ENCODE measurements at places on chromosomes 2 and 18.

DNA sequence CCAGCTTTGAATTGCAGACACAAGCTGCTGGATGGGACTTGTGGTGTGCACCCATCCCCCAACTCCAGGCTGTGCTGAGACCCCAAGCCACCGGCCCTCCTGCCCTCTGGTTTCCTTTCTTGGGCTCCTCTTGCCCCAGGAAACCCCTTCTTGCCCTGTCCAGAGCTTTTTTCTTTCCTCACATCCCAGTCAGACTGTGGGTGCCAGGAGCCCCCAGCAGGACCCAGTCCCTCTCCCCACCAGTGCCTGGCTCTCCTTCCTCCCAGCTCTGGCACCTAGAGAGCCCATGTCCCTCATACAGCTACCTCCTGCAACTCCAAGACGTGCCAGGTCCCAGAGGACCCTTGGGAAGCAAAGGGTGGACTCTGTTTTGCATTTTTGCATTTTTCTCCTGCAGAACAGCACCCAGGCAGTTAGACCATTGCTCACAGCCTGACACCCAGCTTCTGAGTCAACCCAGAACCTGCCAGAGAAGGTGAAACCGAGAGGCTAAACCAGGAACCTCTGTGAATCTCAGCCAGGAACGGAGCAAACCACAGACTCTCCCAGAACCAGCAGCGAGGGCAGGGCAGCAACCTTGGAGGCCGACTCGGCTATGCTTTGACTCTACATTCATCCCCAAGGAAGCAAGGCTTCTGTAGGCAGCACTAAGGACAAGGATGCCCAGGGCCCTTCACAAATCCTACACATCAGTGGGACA lies 221.1 kb downstream of the ANAPC1 start:
- peak; percentile 43 for DNase-seq

DNA sequence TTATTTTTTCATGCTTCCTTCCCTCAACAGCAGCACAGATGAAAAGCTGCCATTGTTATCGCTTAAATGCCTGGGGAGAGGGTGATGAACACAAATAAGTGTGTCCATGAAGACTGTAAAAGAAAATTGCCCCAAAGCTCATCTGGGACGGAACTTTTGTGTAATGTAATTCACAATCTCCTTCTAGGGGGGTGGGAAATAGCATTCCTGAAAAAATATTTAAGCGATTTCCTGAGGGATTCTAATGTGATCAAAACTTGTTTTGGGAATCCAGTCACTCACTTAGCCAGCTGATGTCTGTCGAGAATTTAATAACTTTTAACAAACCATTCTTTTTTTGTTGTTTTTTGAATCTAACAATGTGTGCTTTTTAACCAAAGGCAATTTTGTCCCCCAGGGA lies 427.9 kb downstream of the PLCL1 start:
- no peak for DNase-seq

DNA sequence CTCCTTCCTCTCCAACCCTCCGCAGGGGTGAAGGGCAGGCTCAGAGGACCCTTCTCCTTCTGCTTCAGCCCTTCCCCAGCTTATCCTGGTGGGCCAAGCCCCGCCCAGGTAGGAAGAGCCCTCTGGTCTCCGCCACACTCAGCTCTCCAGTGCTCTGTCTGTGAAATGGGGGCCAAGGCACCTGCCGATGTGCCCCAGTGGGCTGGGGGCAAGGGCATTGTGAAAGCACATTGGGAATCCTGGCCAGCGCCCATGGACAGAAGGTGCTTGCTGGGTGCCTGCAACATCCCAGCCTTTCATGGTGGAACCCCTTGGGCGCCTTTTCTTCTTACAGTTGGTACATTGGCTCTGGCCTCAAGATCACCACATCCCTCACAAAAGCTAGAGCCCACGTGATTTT lies 150.8 kb downstream of the INHBB start:
- DNase-seq: no peak

DNA sequence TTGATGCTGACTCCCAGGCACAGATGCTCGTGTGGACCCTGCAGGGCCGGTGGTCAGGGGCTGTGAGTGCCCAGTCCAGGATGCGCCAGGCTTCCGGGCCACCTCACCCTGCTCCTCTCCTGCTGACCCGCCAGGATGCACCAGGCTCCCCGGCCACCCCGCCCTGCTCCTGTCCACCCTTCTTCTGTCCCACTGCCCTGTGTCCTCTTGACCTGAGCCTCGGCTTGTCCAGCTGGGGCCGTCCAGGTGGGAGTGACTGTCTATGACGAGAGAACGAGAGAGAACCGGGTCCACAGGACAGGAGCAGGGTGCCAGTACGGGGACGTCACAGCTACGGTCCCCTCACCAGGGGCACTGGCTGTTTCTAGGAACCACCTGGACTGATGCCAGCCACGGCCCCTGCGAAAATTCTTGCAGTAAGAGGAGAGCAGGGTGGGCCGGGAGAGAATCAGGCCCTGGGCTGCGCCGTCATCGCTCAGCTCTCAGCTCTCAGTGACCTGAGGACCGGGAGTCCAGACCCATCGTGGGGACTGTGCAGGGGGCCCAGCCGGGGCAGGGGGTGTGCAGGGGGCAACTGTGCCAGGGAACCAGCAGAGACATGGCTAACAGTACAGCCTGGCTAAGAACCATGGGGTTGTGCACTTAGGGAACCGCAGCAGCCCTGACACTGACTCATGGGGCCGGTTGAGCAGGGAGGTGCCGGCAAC lies 12.9 kb upstream of the NFATC1 start:
- DNase-seq: no peak

DNA sequence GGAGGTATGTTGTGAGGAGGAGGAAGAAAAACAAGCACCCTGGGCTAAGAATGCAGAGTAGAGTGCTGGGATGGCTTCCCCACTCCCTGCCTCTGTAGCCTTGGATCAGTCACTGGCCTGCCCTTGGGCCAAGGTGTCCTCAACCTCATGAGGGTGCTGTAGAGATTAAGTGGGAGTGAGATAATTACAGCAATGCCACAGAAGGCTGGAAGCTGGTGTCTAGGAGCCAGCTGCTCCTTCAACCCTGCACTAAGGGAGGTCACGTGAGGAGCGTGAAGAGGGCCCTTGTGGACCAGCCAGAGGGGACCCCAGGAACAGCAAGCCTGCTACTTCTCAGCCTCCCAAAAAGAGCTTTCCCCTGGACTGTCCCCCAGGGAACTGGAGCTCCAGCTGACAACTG lies 95.2 kb downstream of the TTC32 start:
- no peak for DNase-seq

GRCh38 chr2:182565911-182566567 lies 139.2 kb upstream of the PDE1A start:
- no peak for DNase-seq

- no peak for DNase-seq
Observed at GRCh38 chr2:116452651-116453050, 1361.8 kb upstream of the DDX18 start.

DNA sequence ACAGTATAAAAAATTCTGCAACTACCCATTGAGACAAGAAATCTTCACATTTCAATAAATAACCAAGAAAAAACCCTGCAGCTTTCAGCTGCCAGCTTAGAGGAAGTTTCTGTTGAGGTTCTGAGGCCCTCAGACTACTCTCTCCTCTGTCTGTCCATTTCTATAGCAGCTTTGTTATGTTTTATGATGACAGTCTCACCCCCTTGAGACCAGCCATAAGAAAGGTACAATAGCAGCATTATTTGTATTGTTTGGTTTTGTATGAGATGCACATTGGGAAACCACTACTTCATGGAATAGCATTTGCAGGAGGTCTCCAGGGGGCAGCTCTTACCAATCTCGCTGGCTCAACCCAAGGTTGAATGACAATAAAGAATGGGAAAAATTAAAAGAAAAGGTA lies 334.6 kb upstream of the VRK2 start:
- no peak for DNase-seq

DNA sequence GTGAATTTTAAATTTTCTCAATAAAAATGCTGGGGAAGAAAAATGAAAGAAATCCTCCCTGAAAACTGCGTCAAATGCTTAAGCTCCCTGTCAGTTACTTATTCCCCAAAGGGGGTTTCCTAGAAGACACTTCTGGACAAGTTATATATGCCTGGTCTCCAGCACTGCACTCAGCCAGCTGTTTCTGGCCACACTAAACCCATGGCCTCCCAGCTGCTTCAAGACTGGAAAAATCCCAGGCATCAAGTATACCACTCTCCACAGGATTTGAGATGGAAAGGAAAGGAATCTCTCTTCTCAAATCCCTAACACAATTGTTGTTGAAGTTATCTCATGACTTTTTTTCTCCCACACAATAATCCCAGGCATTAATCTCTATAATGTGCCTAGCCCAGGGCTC lies 245.7 kb downstream of the NBAS start:
- no peak for DNase-seq

DNA sequence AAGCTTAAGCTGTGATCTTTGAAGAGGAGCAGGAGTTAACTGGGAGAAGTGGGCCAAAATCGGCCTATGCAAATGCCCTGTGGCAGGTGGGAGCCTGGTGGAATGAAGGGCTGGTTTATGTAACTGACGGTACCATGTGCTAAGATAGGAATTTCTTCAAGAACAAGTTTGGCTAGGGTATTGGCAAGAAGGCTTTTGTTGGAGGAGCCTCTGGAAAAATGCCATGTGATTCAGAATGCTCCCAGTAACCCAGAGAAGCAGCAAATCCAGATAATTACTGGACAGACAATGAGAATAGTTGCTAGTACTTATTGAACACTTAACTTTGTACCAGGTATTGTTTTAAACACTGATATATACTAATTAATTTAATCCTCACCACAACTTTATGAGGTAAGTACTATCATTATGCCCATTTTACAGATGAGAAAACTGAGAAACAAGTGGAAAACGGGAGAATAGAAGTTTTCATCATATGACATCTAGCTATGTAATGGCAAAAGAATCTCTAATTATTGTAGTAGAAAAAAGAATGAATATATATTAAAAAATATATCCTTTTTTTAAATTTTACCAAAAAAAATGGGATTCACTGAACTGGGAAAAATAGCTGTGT lies 9.1 kb upstream of the FAM124B start:
- DNase-seq: no peak

DNA sequence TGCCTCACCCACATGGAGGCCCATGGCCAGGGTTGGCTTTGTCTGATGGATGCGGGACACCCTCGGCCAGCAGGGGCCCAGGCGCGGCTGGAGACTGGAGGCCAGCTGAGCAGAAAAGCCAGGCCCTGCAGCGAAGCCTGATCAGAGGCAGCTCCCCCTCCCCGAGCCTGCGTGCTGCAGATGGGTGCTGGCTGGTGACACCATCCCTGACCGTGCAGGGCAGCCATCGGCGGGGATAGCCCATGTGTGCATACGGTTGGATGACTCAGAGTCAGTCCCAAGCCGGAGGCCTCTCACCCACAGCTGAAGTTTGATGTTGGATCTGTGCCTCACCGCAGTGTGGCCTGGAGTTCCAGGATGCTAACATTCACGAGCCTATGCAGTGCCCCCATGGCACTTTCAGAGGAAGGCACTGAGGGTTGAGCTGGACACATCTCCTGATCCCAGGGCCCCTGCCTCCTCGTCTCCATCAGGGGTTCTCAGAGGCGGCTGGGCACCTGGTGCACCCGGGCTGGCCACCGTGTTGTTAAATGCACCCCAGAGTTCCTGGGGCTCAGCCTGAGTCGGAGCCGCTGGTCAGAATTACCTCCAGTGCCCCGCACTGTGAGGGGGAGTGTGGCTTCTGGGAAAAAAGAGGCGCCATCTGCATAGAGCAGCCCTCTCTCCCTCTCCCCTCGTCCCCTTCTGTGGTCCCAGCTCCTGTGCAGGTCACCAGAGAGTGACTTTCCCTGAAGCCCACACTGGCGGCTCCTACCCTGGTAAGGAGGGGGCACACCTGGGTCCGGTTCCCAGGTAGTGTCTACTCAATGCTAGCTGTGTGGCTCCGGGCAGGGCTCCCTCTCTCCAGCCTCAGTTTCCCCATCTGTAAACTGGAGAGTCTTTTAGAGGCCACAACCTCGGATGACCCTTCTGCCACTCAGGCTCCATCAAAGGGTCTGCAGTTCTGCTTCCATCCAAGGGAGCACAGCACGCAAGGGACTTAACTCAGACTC lies 19.4 kb upstream of the KIF1A start:
- no peak for DNase-seq

DNA sequence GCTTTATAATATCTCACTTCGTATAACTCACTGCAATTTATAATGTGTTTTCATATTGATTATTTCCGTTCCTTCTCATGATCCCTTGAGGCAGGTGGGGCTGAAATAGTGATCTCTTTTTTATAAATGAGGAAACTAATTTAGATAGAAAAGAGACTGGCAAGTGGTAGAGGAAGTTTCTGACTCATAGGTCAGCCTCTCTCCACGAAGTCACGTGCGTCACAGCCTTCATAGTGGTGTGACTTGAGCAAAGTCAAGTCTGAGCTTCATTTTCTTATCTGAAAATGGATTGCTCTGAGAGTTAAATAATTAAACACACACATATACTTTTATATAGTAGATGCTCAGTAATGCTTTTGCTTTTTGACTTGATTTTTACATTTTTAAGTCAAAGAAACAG lies 19.9 kb downstream of the ABCG5 start:
- peak; percentile 11 for DNase-seq

DNA sequence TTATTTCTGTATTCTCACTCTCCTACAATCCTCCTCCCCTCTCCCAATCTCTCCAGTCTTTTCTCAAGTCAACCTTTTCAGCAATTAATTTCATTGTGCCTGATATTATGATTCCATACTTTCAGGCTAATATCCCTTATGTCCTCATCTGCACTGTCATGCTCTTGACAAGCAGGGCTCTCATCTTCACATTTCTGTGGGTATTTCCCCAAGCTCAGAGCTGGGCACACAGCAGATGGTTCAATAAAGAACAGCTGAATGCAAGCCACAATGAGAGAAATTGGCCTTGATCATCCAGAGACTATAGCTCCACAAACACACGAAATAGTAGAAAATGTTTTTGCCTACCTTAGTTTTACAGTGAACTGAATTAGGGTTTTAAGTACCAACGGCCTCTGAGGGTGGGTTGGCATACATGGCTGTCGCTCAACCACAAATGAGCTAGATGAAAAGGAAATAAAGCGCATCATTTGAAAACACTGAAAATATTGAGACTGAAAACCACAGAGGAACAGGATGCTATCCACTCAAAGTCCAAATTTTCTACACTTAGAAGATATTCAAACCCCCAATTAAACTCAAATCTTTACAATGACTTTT lies 47.5 kb upstream of the STAT1 start:
- no peak for DNase-seq

GRCh38 chr2:231685349-231686191 lies 22.8 kb upstream of the PTMA start:
- no peak for DNase-seq

DNA sequence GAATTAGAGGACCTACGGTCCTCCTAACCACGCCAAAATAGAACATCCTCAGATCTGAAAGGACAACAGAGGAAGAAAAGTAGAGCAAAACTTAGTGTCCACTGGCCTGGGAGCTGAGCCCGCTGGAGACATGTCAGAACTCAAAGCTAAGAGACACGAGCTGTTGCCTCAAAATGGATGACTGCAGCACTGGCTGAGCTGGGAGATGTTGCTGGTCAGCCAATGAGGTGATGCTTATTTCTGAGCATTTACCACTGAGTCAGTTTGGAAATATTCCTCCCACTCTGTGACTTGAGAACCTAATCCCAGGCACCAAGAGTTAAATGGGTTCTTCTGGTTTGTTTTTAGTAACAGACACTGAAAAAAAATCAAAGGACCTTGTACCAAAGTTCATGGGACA lies 32.6 kb downstream of the FBXO15 start:
- no peak for DNase-seq
